ENCODE measurements at places on chromosomes 16 and 17. TPM values are rescaled to one million over a fixed set of nuclear protein-coding genes. Genes with fewer than 3 reads are reported as not detected.

KRTAP3-2 gene
- not detected for polyA plus RNA-seq

GRCh38 chr17:1978396-1978949, 46.7 kb downstream of the RTN4RL1 start:
- DNase-seq, result no peak

DNA sequence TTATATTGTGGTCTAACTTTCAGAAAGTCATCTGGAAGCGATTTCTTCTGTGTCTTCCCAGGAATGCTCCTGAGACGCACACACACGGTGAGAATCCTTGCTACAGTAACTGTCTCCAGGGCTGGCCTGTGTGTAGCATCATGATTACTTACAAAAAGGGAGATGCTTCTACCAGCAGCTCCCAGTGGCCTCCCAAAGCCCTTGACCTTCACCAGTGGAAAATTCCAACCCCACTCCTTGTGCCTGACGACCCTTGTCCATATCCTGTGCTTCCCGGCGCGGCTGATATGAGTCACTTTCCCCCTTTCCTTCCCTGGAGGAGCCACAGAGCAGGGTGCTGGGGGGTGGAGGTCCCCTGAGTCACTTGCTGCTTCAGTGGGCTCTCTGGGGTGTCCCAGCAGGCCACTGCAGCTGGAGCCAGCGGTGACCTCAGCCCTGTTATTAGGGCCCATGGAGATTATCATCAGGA, 22.1 kb upstream of the NAT9 start:
- no peak for DNase-seq

EVI2B gene
- 2.4 TPM for polyA plus RNA-seq

DNA sequence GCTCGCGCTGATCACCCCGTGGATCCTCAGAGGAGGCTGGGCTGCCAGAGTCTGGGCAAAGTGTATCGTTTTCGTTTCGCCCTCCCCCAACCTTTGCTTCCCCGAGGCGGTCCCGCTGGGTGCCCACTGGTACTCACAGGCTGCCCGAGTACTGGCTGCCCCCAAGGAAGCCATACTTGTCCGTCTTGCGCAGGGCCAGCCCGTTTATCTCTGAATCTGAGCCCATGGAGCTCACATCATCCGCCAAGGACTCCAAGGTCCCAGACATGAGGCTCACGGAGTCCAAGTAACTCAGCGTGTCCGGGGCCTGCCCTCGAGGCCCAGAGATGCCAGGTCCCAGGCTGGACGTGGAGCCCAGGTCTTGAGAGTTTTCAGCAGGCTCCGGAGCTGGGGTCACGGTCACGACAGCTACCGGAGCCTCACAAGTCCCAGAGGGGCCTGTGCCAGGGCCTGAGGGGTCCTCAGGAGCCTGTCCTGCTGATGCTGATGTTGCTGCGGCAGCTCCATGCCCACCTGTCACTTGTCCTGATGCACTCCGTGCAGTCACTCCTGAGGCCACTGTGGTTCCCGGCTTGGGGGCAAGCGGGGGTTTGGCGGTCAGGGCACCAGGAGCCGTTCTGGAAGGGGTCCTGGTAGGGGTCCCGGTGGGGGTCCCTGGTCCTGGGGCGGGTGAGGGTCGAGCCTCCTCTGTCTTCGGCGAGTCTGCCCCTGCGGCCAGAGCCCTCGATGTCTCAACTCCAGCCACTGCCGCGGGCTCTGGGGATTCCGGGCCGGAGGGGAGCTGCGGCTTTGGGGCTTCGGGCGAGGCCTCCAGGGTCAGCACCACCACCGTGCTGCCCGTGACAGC, 980 bp downstream of the TBC1D10B start:
- no peak for DNase-seq

GRCh38 chr17:78300962-78301820, 58.7 kb downstream of the SOCS3 start:
- no peak for DNase-seq

DNA sequence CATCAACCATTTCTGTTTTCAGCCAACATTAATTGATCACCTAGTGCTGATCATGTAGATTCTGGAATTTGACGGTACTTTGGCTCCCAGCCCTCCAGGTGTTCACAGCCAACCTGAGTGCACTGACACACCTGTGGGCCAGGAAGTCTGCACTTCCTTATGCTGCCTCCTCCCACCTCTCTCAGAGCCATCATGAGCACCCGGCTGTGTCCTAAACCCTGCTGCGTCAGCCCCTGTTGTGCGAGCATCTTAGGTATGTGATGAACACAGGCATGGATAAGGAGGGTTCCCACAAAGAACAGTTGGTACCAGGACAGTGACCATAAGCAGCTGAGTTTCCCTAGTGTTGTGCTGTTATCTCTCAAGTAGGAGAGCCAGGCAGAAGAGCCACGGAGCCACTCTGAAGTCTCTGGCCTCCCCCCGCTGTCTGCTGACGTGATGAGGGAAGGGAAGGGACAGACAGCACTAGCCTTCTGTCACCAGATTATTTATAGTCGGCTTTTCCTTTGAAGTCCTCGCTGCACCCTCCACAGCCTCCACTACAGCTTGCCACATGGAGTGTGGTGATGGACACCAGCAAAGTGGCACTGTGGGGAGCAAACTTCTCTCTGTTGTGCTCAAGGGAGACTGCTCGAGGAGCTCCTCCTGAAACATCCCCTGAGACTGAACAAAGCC, 162.8 kb upstream of the ANKFN1 start:
- no peak for DNase-seq

RAB37 gene
- polyA plus RNA-seq, result 5.6 TPM

DNA sequence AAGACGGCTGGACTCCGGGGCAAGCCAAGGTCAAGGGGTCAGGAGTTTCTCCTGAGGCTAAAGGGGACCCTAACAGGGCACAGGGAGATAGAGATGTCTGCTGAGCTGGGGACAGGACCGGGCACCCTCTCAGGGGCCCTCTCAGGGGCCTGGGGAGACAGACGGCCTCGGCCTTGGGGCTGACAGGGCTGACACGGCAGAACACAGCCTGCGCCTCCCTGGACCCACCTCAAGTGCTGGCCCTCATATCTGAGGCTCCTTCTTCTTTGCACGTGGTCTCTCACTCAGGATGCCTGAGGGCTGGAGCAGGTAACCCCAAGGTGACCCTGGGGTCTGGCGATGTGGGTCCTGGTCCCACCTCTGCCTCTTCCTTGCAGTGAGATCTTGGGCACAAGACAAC, 186.9 kb upstream of the TNRC6C start:
- no peak for DNase-seq

DNA sequence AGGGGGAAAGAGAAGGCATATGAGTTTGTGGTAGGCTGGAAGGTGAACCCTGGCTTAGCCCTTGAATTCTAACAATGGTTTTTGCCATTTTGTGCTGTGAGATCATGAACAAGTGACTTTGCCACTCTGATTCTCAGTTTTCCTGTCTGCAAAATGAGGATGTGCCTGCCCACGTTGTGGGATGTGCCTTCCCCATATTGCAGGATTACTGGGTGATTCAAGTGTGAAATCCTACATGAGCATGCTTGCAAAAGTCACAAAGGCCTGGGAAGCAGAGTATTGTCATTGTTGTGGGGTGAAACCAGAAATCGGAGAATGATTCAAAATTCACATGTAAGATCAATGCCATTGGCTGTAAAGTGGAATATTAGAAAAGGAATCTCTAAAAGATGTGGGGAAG, 28.6 kb upstream of the TVP23A start:
- no peak for DNase-seq

GRCh38 chr16:52399116-52399515, 147.8 kb downstream of the TOX3 start:
- DNase-seq, result no peak

TVP23A gene
- 2.4 TPM for polyA plus RNA-seq

DNA sequence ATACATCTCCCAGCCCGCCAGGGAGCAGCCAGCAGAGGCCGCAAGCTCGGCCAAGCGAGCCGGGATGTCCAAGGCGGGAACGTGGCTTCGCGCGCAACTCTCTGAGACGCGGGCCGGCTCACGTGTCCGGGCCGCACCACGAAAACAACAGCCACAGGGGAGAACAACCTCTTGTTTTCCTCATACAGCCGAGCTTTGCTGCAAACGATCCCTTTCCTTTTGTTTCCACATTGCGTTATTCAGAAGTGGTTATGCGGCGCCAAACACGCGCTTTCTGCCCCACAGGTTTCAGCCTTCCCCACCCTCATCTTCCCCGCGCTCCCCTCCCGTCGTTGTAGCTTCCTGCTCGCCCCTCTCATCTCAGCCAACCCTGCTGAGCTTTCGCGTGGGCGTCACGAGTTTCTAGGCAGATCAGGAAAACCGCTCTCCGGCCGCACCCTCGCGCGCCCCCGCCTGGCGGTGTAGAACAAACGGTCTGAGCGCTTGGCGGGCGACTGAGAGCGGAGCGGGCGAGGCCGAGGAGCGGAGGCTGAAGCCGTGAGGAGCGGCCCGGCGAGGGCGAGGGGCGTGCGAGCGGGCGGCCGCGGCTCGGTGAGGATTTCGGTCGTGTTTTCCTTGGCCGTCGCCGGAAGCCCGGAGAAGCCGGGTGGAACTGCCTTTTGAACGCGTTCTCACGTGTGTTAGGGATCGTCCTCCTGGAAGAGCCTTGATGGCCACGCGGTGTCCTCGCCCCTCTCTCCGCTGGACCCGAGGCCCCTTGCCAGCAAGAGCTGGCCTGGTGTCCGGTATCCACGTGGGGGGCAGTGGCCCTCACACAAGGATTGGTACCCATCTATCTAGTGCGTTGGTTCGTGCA, 6.6 kb upstream of the SMARCD2 start:
- no peak for DNase-seq

CHMP6 gene
- 31.9 TPM for polyA plus RNA-seq

DNA sequence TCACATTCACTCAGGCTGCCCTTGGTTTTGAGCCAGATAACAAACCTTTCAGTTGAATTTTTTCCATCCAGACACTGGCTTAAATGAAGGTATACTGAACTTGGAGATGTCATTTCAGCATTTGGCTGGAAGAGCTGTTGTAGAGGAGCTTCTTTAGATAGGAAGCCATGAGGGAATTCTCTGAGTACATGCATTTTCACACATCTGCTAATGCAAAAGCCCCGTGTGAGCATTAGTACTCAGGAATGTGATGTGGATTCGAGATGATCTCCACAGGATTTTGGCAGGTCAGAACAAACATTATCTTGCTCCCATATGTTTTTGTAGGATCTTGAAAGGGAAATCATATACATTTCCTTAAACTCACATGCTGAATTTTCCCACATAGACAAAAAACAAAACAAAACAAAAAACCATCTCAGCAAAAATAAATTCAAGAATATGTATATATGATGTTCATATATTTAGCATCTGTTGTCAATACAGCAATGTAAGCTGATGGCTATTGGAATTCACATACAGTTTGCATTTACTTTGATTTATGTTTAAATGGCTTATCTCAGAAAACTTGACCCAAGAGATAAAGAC, 277.2 kb upstream of the TBX2 start:
- DNase-seq, result no peak

- no peak for DNase-seq
Measured at GRCh38 chr16:595942-596735, 6.3 kb downstream of the RAB40C start.

DNA sequence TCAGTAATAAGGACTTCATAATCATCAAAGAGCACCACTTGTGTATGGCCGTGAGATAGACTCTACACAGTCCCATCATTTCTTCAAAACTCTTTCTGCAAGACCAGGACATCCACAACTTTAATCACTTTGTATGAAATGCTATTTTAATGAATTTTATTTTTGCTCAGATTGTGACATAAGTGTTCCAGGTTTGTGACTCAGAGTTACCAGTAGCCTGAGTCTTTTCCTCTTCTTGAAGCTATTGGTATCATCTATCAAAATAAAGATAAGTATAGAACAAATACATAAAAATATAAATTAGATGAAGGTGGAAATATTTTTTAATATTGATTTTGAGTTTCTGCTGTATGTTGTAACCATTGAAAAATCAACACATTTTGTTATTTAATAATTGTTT, 16.6 kb upstream of the VWA3A start:
- DNase-seq, result no peak

DHX58 gene
- polyA plus RNA-seq, result 11.2 TPM

DNAJA3 gene
- 37.0 TPM for polyA plus RNA-seq

GRCh38 chr17:73192894-73193701, at the start of gene COG1:
Gene COG1, plus strand, starts transcription at chr17:73193055. Its CDS starts 15 bp downstream, at chr17:73193070.
- DNase-seq, result peak; percentile 79

DNA sequence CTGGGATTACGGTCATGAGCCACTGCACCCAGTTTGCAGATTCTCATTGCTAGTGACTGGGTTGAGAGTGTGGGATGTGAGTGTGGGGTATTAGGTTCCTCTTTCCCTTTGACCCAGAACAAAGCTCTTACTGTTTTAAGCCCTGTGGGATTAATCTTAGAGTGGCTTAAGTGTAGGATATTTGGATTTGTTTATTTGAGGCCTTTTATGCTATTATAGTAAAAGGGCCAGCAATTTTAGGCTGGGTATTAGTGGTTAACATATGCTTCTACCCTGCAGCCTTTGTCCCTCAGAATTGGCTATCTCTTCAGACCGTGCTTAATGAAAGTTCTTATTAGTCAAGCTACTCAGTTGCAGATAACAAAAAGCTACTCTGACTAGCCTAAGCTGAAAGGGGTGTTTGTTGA, 3.2 kb downstream of the SGF29 start:
- no peak for DNase-seq

GRCh38 chr16:87048730-87049115, 268.5 kb downstream of the C16orf95 start:
- DNase-seq, result no peak

DNA sequence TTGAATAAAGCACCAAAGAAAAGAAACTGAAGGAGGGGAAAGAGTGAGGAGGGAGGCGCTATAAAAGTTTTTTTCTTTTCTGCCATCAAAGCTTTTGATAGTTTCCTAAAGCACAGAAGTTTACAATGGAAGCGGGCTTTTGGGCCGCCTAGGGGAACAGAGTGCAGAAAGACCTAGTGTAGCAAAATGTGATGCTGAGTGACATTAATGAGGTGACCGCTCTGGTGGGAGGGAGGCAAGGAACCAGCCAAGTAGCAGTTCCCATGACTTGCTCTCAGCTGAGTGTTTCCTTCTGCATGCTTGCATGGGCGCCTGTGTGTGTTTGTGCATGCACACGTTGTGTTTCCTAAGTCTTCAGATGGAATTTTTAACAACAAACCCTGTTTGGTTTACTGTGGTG, 15.5 kb downstream of the MSI2 start:
- DNase-seq, result no peak

CCL3 gene
- not detected for polyA plus RNA-seq

GRCh38 chr17:42883802-42884558, 16.6 kb upstream of the G6PC1 start:
- no peak for DNase-seq

- DNase-seq, result no peak
Measured at GRCh38 chr17:9677411-9677810, 32.1 kb downstream of the USP43 start.

ITGAX gene
- polyA plus RNA-seq, result 1.3 TPM
